ENCODE measurements at places on chromosomes 4 and X.

DNA sequence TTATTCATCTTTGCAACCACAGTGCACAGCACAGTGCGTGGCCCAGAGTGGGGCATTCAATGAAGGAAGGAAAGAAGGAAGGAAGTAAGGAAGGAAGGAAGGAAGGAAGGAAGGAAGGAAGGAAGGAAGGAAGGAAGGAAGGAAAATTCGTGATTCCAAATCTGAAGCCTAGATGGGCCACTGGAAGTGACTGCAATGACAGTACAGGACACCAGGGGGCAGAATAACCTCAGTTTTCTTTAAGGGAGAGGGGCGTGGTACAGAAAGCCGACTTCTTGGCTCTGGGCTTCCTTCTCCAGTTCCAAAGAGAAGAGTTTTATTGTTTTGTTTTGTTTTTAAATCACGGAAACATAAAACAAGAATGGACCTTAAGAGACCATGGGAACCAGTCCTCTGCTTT, 47.8 kb downstream of the APLN start:
- DNase-seq = no peak

GRCh38 chr4:85448906-85449890, 25.8 kb upstream of the ARHGAP24 start:
- no peak for DNase-seq

GRCh38 chr4:120130786-120131185, 64.1 kb upstream of the MAD2L1 start:
- no peak for DNase-seq

GRCh38 chr4:109183931-109184490, 118.4 kb downstream of the COL25A1 start:
- no peak for DNase-seq

DNA sequence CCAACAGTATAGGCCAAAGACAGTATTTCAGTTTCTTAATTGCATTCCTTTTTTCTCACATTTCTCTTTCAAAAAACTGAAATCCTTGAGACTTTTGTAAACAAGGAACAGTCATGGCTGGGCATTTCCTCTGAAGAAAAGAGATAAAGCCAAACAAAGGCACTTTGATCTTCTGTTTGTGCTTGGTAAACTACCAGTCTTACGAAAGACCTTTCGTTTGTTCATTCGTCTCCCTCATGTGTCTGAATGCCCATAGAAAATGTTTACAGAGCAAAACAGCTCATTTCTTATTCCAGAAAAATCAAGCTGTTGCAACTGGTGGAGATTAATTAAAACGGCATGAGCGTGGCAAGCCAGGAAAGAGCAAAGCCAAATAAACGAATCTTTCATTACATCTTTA, 178.0 kb downstream of the GASK1B start:
- peak; percentile 85 for DNase-seq
